Endothelial cell of umbilical vein (primary cell): ENCODE measurements at places on chromosomes 7 and 10. TPM values are rescaled to one million over a fixed set of nuclear protein-coding genes. Genes with fewer than 3 reads are reported as not detected.

The LRRD1 gene
- 0.03 TPM in 1 of 2 replicates, not detected in the other for polyA plus RNA-seq

The ACSM6 gene
- polyA plus RNA-seq, result not detected in 2 replicates

The CASTOR2 gene
- polyA plus RNA-seq, result 9.6 and 10.1 TPM in 2 replicates

The PPP1R9A gene
- polyA plus RNA-seq, result 0.32 and 0.50 TPM in 2 replicates

The CALCR gene
- polyA plus RNA-seq, result not detected in 2 replicates

- no peaks in the 10 kb centered on the region for H3K4me1 ChIP-seq
- no peak for DNase-seq
- H3K36me3 ChIP-seq, result no peaks in the 10 kb centered on the region
- H3K27ac ChIP-seq, result no peak overlapping the region
- no peak overlapping the region for H3K4me3 ChIP-seq
These were observed 130.4 kb downstream of the PRKG1 start for GRCh38 chr10:51204701-51205100.

DNA sequence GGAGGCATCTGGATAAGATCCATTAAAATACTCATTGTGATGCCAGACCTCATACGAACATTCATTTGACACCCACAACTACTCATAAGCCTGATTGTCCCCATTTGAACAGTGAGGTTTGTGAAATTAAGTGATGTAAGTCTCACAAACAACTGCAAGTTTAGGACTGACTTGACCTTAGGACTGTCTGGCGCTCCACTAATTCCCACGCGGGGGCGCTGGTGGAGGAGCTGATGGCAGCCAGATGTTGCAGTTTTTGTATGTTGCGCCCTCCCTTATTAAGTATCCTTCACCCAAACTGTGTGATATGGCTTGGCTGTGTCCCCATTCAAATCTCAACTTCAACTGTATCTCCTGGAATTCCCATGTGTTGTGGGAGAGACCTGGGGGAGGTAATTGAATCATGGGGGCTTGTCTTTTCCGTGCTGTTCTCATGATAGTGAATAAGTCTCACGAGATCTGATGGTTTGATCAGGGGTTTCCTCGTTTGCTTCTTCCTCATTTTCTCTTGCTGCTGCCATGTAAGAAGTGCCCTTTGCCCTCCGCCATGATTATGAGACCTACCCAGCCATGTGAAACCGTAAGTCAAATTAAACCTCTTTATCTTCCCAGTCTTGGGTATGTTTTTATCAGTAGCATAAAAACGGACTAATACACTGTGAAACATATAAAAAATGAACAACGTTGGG lies 20.3 kb upstream of the TIAL1 start:
- no peak overlapping the region for H3K4me3 ChIP-seq
- no peak overlapping the region for H3K27ac ChIP-seq
- peaks cover 11% of the 10 kb centered on the region for H3K4me1 ChIP-seq
- H3K27me3 ChIP-seq, result no peaks in the 10 kb centered on the region

DNA sequence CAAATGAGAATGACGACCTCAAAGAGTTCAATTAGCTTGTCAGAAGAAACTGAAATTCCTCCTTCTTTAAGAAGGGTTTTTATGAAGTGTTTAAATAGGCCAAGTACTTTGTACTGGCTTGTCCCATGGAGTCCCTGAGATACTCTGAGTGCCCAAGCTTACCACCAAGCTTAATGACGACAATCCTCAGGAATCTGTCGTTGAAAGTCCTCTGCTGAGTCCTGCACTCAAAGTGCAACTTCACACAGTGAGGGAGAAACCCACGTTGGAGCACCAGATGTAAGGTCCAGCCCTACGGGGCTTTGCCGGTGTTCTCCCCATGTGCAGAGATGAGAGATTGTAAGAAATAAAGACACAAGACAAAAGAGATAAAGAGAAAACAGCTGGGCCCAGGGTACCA lies 42.8 kb upstream of the AKR1C2 start:
- H3K27me3 ChIP-seq, result no peaks in the 10 kb centered on the region
- no peak overlapping the region for H3K27ac ChIP-seq
- no peaks in the 10 kb centered on the region for H3K36me3 ChIP-seq
- no peaks in the 10 kb centered on the region for H3K4me1 ChIP-seq
- DNase-seq, result no peak

GRCh38 chr10:132476146-132477065 lies 61.2 kb upstream of the INPP5A start:
- peaks cover 2% of the 10 kb centered on the region for H3K27me3 ChIP-seq
- no peak overlapping the region for H3K27ac ChIP-seq

GRCh38 chr10:129888784-129889616 lies 75.1 kb downstream of the EBF3 start:
- no peak overlapping the region for H3K4me3 ChIP-seq
- H3K4me1 ChIP-seq, result no peaks in the 10 kb centered on the region

GRCh38 chr7:39910108-39910869 lies 39.8 kb upstream of the CDK13 start:
- H3K4me3 ChIP-seq, result no peak overlapping the region
- H3K36me3 ChIP-seq, result no peaks in the 10 kb centered on the region
- no peak overlapping the region for H3K27ac ChIP-seq
- DNase-seq, result no peak

DNA sequence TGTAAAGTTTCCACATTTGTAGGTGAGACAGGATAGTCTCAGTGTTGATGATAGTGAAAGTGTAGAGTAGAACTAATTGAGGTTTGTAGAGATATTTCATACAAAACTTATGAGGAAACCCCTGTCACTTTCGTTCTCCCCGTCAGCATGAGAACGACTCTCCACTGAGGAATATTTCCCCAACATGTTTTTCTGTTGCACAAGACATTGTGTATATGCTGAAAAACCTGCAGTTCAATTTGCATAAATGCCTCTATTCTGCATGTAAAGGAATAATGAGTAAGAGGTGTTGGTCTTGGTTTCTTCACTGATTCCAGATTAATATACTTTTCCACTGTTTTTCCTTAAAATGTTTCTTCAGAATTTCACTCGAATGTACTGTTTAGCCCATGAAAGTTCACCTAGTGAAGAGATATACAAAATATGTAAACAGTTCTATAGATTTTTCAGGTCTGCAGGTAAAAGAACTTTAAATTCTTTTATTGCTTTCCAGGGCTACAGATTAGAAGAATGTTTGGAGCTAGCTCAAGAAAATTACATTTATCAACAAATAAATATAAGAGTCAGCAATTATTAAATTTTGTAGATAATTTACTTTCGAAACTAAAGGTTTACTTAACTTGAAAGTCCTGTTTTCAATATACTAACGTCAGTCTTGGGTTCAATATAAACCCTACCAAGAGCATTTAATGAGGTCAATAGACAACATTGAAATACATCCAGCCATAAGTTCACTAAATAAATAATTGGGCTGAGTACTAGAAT lies 37.2 kb downstream of the HEPACAM2 start:
- no peaks in the 10 kb centered on the region for H3K4me1 ChIP-seq
- no peaks in the 10 kb centered on the region for H3K36me3 ChIP-seq
- H3K4me3 ChIP-seq, result no peak overlapping the region
- H3K27ac ChIP-seq, result no peak overlapping the region
- peaks cover 6% of the 10 kb centered on the region for H3K27me3 ChIP-seq
- no peak for DNase-seq

DNA sequence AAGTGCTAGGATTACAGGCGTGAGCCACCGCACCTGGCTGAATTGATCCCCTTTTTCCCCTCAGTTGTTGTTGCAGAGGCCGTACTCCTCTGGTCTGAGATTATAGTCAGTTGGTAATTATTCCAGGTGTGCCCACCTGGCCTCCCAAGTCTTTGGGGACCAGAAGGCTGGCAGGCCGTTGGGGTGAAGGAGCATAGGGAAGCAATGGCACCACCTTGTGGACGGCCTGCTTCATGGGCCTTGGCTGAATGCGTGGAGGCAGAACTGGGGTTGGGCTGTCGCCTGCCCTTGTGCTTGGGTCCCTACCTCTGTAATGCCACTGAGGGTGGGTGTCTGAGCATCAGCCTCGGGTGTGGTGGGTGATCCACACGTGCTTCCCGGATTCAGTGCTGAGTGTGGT lies 125.7 kb downstream of the RGS10 start:
- H3K4me3 ChIP-seq, result no peak overlapping the region
- H3K36me3 ChIP-seq, result no peaks in the 10 kb centered on the region
- H3K4me1 ChIP-seq, result peaks cover 4% of the 10 kb centered on the region
- H3K27me3 ChIP-seq, result no peaks in the 10 kb centered on the region
